ENCODE measurements at places on chromosomes 3 and 15.

DNA sequence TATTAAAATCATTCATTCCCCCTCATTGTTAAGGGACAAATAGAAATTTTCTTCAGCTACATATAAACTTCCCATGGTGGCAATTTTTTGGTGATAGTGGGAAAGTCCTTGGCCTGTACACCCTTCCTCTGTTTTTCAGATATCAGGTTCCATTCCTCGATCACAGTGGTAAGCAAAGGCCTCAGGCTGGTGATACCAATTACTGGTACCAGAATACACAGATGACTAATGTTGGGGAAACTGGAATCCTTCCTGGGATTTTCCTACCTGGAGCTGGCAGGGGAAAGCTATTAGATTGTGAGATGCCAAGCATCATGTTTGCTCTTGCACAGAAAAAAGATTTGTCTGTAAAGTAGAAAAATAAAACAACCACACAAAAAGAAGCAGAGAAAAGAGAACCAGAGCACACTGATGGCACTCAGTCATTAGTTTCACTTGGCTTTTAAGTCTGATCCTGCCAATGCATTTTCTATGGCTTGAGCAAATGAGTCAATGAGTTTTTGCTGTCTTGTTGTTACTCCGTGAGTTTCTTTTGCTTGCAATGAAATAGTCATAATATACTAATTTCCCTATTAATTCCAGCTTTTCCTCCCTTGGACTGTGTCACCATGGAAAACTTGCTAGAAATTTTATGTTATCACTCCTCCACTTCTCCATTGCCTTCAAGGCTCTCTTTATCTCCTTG, 795.0 kb downstream of the ROBO1 start:
- no peak for DNase-seq

- no peak for DNase-seq
Observed at GRCh38 chr3:143737065-143737464, 111.2 kb downstream of the SLC9A9 start.

DNA sequence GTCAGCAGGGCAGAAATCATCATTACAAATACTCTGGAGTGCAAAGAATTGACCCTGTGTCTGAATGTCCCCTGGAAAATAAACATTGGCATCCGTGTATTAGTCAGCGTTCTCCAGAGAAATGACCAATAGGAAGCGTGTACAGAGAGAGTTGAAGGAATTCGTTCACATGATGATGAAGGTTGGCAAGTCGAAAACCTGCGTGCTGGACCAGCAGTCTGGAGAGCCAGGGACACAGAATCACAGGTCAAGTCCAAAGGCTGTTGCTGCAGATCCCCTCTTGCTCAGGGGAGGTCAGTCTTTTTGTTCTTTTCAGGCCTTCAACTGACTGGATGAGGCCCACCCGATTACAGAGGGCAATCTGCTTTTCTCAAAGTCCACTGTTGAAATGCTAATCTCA, 16.6 kb downstream of the GP9 start:
- DNase-seq, result no peak

- no peak for DNase-seq
Observed at GRCh38 chr3:150764566-150764965, 1.6 kb upstream of the SIAH2 start.

- no peak for DNase-seq
Observed at GRCh38 chr15:73369154-73369694, 466 bp upstream of the HCN4 start.

- DNase-seq, result no peak
Observed at GRCh38 chr3:139672884-139673283, 4.9 kb downstream of the NMNAT3 start.

- DNase-seq, result no peak
Observed at GRCh38 chr15:72068856-72069255, 49.1 kb downstream of the MYO9A start.

DNA sequence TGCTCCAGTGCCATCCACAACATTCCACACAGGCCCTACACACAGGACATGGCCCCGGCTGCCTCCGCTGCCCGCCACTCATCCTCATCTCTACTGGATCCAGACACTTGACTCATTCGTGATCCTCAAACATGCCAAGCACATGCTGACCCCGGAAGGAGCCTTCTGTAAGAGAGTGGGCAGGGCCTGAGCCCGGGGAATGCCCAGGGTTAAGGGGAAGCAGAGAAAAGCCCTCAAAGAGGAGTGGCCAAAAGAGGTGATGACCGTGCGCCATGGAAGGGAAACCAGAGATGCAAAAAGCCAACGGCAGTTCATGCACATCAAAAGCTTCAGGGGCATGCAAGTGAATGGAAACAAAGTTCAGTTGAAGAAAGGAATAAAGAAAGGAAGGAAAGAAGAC, 46.1 kb downstream of the RFTN1 start:
- DNase-seq, result no peak

DNA sequence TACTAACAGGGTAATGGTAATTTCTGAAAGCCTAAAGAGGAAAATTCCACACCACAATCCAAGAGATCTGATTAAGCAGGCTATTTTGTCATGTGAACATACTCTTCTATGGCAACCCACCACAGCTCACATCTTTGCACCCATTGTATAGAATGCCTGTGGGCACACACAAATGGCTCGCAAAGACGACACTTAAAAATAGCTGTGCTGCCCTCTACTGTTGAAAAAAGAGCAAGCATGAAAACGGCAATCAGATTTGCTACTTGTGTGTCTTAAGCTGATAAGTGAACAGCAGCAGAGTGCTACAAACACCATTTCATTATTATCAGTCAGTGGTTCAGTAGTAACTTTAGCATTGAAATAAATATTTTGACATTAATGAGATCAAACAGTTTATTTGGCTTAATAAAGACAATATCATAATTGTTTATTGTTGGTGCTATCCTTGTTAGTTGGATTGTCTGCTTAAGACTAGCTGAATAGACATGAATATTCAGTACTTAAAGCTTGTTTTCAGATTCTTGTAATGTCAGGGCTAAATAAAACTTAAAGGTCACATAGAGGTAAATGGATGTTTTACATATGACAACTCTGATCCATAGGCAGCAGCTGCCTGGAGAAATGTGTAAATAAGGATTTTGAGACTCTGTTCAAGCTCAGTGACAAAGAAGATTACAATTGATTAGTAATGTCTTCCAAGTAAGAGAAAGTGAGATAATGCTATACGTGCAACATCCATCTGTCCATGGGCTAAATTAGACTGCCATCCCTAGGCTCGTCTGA, 199.1 kb downstream of the LRRN1 start:
- no peak for DNase-seq

DNA sequence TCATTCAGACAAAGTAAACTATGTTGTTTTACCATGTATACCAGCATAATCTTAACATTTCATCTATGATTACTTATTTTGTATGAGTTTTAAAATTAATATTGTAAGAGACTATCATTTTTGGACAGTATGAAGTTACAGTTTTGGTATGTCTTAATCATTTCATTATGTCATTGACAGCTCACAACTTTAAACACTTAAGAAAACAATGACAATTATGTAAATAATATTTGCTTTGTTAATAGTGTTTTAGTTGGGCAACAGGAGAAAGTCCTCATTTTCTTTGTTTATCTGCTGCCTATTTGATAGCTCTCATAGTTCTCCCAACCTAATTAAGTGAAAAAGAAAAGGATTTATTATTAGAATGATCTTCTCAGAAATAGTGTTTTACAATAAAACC, 80.2 kb downstream of the MEF2A start:
- DNase-seq, result no peak

DNA sequence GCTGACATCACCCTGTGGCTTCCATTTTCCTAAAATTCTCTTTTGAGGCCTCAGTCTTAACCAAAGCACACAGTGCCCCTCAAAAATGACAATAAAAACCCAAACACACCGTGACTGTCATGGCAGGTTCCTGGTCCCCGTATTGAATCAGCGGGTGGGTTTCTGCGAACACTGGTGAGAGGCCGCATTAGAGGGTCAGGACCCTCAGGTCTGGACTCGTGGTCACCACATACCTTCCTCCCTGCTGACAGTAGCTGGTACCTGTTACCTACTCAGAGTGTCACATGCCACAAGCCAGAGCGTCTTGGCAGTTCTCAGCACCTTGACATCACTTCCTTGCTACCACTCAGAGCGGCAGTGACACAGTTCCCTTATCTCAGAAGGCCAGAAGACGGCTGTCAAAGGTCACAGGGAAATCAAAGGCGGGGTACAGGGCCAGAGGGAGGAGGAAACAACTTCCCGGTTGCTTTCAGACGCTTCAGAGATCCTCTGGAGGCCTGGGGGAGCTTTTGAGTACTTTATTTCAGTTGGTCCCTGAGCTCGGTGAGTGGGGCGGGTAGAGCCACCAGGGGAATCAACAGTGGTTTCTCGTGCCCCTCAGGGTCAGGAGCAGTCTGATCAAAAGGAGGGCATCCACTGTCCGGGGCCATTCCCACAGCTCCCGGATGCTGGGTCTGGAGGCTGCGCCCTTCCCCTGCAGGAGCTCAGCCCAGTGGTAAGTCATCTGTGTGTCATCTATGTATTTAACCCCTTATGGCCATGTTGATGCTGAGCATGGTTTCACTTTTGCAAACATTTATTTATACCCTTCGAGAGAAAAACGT, at the start of the genes CCR5AS and CCRL2:
Gene CCR5AS (minus strand): TSS at position 279 of the 824 bp plus-strand sequence.
Gene CCRL2 (plus strand): TSS at position 472 of the 824 bp plus-strand sequence. CDS start 821 bp downstream, outside the sequence.
- no peak for DNase-seq

GRCh38 chr3:129688271-129688895, 81.9 kb upstream of the PLXND1 start:
- no peak for DNase-seq

DNA sequence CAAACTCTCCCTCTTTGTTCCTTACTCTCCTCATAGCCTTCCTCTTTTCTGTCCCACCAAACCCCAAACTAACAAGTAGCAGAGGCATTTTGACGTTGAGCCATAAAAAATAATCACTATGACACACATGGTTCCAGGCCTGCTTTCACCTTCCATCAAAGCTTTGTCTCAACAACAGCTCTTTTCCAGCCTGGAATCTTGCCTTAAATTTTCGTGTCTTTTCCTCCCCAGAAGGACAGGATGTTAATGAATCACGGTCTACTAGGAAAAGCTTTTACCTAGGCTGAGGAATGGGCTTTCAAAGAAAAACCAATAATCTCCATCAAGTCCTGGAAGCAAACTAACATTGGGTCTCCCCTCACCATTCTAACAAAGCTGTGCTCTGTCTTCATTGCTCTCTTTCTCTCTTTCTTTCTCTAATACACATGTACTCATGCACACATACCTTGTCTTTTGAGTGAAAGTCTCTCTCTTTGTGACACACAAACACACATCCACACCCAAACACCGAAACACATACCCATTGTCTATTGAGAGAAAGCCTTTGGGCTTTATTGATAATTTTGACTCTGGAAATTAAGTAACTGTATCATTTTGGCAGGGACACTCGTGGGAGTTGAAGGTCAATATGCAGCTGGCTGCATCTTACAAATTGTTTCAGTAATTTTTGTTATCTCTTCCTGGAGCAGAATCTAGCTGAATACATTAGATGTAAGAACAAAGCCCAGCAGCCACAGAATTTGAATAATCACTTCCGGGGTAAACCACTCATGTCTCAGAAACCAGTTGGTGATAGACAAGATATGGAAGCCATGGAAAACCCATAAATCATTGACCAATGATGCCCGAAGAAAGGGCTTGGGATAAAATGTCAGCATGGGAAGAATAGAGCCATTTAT, 107.4 kb upstream of the SLC4A7 start:
- no peak for DNase-seq
